Cardiac atrium fibroblast (primary cell): ENCODE measurements at places on chromosomes 3 and 15. TPM values are rescaled to one million over a fixed set of nuclear protein-coding genes. Genes with fewer than 3 reads are reported as not detected.

Gene IGSF11
- total RNA-seq, result not detected in 2 replicates

Gene SLC28A2
- not detected in 2 replicates for total RNA-seq

Gene NRG4
- not detected in 2 replicates for total RNA-seq

Gene AGBL1
- not detected in 2 replicates for total RNA-seq

Gene BBS4
- 8.6 and 13.4 TPM in 2 replicates for total RNA-seq

Gene RPLP1
- 548 and 552 TPM in 2 replicates for total RNA-seq

Gene CCRL2
- 3.6 TPM in 1 of 2 replicates, not detected in the other for total RNA-seq

Gene SPTSSB
- not detected in 2 replicates for total RNA-seq

Gene TRH
- total RNA-seq, result not detected in 2 replicates

Gene CYP1A1
- total RNA-seq, result 2.1 and 2.5 TPM in 2 replicates

Gene C2CD4B
- total RNA-seq, result 1.1 and 3.4 TPM in 2 replicates

Gene WDR93
- total RNA-seq, result not detected in 2 replicates

Gene SLC9C1
- total RNA-seq, result 0.16 TPM in 1 of 2 replicates, not detected in the other

Gene GOLGA6D
- total RNA-seq, result not detected in 2 replicates

Gene WDR76
- total RNA-seq, result 3.4 and 4.7 TPM in 2 replicates

Gene C15orf62
- under 0.01 and 0.36 TPM in 2 replicates for total RNA-seq

Gene CNTN4
- total RNA-seq, result not detected in 2 replicates

Gene PPP4R2
- 37.9 and 43.3 TPM in 2 replicates for total RNA-seq

Gene PRTG
- total RNA-seq, result 1.3 and 5.8 TPM in 2 replicates

Gene CATSPER2
- under 0.01 TPM in 1 of 2 replicates, not detected in the other for total RNA-seq

Gene DPPA2
- total RNA-seq, result not detected in 2 replicates

Gene AKAP13
- total RNA-seq, result 47.7 and 55.4 TPM in 2 replicates

Gene TGM4
- not detected in 2 replicates for total RNA-seq
